Fibroblast of lung (primary cell): ENCODE measurements at places on chromosomes 7 and 10. TPM values are rescaled to one million over a fixed set of nuclear protein-coding genes. Genes with fewer than 3 reads are reported as not detected.

GRCh38 chr10:130463876-130464364 lies 327.7 kb downstream of the GLRX3 start:
- no peak for DNase-seq

GRCh38 chr10:97503406-97503805 lies 4.7 kb downstream of the UBTD1 start:
- DNase-seq, result no peak

- no peak for DNase-seq
These were observed 65.7 kb downstream of the TNRC18 start for GRCh38 chr7:5357951-5358350.

- no peak for DNase-seq
These were observed 80.0 kb downstream of the CSTF2T start for GRCh38 chr10:51619365-51619764.

The PNLIP gene
- total RNA-seq, result not detected in 2 replicates

- DNase-seq, result peak; percentile 69
These were observed 263.1 kb upstream of the PITRM1 start for GRCh38 chr10:3435671-3436070.

- DNase-seq, result no peak
These were observed 357.4 kb downstream of the GLRX3 start for GRCh38 chr10:130493446-130494145.

GRCh38 chr7:77991656-77992055 lies 193.1 kb downstream of the PHTF2 start:
- DNase-seq, result no peak

DNA sequence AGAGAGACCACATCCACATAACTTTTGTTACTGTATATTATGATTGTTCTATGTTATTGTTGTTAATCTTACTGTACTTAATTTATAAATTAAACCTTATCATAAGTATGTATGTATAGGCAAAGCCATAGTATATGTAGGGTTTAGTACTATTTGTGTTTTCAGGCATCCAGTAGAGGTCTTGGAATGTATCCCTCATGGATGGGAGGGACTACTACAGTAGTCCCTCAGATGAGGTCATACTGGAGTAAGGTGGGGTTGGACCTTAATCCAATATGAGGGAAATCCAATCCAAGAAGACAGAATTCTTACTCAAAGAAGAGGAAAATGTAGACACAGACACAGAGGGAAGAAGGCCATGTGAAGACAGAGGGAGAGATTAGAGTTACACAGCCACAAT lies 34.1 kb upstream of the MALRD1 start:
- DNase-seq, result no peak

- no peak for DNase-seq
These were observed 179.3 kb upstream of the CSTF2T start for GRCh38 chr10:51878695-51879094.

DNA sequence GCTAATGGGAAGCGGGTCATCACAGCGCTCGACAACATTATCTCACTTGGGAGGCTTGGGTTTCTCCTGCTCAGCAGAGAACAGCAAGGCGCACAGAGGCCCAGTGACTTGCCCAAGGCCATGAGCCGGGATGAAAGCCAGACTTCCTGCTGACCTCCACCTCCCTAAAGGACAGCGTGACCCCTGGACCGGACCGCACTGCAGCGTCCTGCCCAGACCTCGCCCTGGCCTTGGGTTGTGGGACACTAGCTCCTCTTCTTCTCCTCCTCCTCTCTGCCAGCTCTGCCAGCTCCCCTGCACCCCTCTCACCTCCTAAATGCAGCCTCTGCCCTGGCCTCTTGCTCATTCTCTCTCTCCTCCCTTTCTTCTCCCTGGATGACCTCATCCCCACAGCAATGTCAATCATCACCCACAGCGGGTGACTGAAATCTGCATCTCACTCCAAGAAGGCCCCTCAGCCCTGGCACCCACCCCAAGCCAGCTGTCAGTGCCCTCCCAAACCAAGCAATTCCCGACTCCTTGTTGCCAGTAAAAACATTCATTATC lies 19.4 kb downstream of the SPOCK2 start:
- DNase-seq, result no peak

The FHIP2A gene
- 25.7 and 26.1 TPM in 2 replicates for total RNA-seq

DNA sequence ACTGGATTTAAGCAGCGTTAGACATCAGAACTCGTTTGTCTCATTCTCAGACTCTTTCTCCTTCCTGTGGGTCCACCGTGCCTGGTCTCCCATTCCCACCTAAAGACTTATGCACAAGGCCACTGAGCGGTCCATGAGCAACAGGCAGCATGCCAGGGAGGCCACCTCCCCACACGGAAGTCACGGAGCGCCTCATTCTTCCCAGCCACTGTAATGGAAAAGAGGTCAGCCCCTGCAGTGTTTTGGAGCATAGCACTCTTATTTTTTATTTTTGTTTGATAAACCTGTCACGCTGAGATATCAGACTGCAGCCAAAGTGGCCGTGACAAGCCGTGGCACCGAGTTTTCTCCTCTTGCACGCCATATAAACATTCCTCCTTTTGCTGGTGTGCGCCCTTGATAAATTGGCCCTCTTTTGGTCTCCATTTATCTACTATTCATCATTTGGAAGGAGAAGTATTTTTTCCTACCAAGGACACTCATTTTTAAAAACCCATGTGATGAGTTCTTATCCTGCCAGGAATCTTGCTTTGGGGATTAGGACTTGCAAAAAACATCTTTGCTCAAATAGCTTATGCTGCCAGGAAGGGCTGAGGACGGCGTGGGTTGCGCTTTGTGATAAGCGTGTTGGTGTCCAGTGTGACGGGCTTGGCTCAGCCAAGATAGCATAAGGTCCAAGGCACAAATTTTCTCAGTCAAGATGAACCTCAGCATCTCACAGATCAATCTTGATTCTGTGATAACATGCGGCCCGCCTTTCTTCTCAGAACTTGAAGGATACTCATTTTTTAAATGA lies 206.0 kb downstream of the CCDC3 start:
- DNase-seq, result no peak

The ZNF804B gene
- not detected in 2 replicates for total RNA-seq

GRCh38 chr7:157446322-157446721 lies 109.5 kb downstream of the DNAJB6 start:
- no peak for DNase-seq

DNA sequence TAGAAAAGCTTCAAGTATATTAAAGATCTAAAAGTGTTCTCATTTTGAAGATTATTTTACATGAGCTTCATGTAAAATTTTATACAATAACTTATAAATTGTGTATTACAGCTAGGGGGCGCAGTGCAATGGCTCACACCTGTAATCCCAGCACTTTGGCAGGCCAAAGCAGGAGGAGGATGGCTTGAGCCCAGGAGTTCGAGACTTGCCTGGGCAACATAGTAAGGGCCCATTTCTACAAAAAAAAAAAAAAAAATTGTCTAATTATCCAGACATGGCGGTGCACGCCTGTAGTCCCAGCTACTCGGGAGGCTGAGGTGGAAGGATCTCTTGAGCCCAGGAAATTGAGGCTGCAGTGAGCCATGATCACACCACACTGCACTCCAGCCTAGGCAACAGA lies 16.6 kb downstream of the ACBD5 start:
- peak; percentile 50 for DNase-seq

DNA sequence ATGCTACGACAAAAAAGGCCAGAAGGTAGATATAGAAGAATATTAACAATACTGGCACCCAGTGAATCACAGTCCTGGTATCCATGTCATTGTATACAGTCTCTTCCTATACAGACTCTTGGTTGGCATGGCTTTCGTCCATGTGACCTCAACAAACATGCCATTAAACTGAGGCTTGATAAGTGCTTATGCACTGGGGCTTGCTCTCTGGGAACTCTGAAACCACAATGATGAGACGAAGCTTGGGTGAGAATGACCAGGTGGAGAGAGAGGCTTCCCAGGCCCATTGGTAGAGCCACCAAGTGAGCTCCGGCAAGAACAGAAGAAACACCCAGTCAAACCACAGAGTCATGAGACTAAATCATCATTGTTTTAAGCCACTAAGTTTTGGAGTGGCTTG lies 33.2 kb downstream of the PNPLA8 start:
- no peak for DNase-seq

The CRYGN gene
- total RNA-seq, result 0.26 and 0.50 TPM in 2 replicates

The LRMDA gene
- total RNA-seq, result 1.0 and 2.0 TPM in 2 replicates

GRCh38 chr10:16853201-16853600 lies 36.0 kb upstream of the RSU1 start:
- peak; percentile 50 for DNase-seq

DNA sequence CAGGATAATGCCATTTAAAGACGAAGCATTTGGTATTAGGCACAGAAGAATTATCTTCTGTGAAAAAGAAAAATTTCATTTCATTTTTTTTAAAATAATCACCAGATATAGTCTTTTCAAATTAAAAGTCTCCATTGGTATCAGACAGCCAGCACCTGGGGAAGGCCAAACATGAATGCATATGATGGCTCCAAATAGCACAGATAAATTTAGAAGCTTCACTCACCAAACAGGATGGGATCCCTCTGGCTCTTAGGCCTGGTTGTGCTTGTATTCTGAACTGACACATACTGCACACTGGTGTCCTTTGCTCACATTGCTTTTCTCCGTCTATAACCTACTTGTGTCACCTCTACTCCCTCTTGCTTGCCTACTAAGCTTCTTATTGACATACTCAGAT lies 169.5 kb upstream of the CHRM2 start:
- no peak for DNase-seq

DNA sequence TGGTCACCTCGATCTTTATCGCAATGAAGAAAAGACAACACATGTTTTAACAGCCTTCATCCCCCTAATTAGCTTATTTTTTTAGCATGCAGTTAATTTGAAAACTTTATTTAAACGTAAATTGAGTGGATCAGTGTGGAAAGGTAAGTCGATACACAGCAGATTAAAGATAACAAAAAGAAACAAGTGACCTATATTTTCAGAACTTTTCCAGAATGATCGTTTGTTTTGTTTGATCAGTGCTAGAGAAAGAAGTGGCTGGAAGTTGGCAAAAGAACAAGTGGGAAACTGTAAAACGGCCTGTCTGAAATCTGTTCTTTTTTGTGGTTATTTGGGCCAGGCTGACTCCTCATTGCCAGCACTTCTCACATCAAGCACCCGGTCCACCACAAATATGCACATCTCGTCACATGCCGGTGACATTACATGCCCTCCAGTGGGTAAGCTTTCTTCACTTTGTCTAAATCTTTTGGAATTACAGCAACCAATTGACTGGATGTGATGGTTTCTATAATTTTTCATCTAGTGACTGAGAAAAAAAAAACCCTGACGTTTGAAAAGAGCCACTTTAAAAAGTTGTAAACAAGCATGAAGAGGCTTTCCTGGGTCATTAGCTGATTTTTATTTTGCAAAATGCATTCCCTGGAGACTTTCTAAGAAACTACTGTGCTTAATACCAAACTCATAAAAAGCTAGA lies 33.2 kb downstream of the C7orf33 start:
- DNase-seq, result peak; percentile 49

DNA sequence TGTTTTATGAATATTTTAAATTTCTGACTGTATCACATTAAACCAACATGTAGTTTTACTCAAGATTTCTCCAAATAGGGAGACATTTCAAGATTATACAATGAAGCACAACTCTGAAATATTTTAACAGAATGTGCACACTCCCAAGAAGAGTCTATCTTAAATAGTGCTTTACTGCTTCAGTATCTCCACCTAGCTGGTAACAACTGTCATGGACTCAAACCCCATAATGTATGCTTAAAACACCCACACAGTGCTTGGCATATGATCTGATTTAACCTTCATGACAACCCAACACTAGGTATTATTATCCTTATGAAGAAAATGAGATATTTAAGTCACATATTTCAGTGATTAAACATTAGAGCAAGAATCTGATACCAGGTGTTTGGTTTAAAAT lies 45.9 kb downstream of the ASZ1 start:
- no peak for DNase-seq

DNA sequence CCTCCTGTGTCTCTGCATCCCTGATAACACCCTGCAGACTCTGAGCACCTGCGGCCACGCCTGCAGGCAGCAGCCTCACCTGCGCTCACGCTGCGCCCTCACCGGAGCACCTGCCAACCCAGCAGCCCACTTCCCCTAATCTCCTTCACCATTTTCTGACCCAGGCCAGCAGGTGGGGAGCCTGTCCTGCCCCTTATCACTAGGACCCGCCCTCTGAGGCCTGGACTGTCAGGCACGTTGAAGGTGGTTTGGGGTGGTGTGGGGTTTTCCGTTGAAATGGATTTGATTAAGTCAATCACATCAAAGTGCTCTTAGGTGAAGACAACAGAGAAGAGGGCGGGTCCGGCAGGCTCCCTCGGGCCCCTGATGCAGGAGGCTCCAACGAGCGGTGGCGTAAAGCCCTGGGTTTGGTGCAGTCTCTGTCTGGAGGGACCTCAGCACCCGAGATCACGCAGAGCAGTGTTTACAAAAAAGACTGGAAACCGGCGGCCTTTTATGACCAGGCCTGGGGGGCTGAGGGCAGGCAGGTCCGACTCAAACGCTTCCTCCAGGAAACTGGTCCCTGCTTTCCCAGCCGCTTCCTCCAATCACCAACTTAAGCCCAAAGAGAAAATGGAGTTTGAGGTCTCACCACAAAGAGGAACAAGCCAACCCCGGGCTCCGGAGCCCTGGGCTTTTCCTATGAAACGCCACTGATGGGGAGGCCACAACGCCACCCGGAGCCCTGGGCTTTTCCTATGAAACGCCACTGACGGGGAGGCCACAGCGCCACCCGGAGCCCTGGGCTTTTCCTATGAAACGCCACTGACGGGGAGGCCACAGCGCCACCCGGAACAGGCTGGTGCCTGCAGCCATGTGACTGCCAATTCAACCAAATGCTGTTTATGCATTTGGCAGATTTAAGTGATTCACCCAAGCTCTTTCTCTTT lies 45.5 kb downstream of the DPYSL4 start:
- no peak for DNase-seq

- DNase-seq, result peak; percentile 51
These were observed 8.8 kb downstream of the DCLRE1C start for GRCh38 chr10:14945108-14945507.

GRCh38 chr10:55929291-55929690 lies 431.8 kb downstream of the ZWINT start:
- no peak for DNase-seq

DNA sequence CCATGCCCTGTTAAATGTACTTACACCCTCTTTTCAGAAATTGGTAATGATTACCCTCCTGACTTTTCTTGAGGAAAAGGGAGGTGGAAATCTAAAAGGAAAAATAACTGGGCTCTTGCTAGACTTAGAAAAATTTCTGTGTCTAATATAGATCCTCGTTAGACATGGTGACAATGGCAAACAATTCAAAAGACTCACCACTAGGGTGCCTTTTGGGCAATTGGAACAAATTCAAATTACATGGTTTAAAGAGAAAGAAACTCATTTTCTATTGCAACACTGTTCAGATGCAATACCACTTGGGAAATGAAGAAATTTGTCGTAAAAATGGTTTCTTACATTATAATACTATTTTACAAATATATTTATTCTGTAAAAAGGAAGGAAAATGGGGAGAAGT lies 950.1 kb downstream of the GRM8 start:
- DNase-seq, result no peak

- DNase-seq, result peak; percentile 60
These were observed 168.4 kb upstream of the IMMP2L start for GRCh38 chr7:111730476-111731300.

The MEOX2 gene
- total RNA-seq, result 0.50 and 1.5 TPM in 2 replicates
